ENCODE measurements at places on chromosomes 6 and 20.

- no peak for DNase-seq
- no peak overlapping the region for H3K27ac ChIP-seq
- H3K36me3 ChIP-seq, result no peaks in the 10 kb centered on the region
- H3K4me3 ChIP-seq, result no peak overlapping the region
- H3K4me1 ChIP-seq, result no peaks in the 10 kb centered on the region
- no peaks in the 10 kb centered on the region for H3K27me3 ChIP-seq
Observed at GRCh38 chr6:134816780-134817179, 133.1 kb downstream of the ALDH8A1 start.

GRCh38 chr20:47985092-47985850, 200.0 kb upstream of the SULF2 start:
- no peaks in the 10 kb centered on the region for H3K27me3 ChIP-seq
- no peak overlapping the region for H3K27ac ChIP-seq
- H3K4me1 ChIP-seq, result no peaks in the 10 kb centered on the region
- H3K36me3 ChIP-seq, result no peaks in the 10 kb centered on the region
- H3K4me3 ChIP-seq, result no peak overlapping the region
- DNase-seq, result no peak

GRCh38 chr6:143598466-143599080, 79.2 kb upstream of the PHACTR2 start:
- no peak for DNase-seq

- peaks cover 9% of the 10 kb centered on the region for H3K27me3 ChIP-seq
- H3K27ac ChIP-seq, result peak overlapping the region; percentile 78
- peak overlapping the region; percentile 67 for H3K4me3 ChIP-seq
- H3K36me3 ChIP-seq, result no peaks in the 10 kb centered on the region
- peaks cover 22% of the 10 kb centered on the region for H3K4me1 ChIP-seq
- DNase-seq, result no peak
Observed at GRCh38 chr6:105135907-105136430, 43.8 kb downstream of the POPDC3 start.

DNA sequence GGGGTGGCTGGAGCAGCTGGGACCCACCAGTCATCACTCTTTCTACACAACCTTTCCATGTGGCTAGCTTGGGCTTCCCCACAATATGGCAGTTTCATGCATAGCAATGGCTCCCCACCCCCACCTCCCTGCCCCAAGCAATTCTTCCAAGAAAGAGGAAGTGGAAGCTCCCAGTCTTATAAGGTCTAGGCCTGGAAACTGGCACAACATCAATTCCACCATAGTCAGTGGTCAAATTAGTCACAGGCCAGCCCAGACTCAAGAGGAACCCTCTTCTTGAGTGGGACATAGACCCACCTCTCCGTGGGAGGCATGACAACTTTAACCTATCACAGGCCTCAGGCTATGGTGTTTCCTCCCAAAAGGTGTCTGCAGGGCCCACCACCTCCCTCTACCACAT, 17.7 kb downstream of the TGM6 start:
- no peaks in the 10 kb centered on the region for H3K4me1 ChIP-seq

DNA sequence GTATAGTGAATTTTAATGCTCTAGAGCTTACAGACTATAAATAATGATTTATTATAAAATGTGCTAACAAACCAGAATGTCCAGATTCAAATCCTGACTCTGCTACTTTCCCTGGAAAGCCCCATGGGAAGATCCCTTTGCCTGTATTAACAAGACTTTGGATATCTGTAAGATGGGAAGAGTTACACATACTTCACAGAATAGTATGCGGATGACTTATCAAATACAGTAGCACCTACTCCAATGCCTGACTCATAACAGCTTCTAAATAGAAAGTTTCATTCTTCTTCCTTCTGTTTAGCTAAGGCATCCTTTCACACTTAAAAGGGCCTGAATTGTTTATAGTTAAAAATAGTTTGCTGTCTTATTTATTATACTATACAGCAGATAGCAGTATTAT, 166.3 kb downstream of the KCNQ5 start:
- no peaks in the 10 kb centered on the region for H3K27me3 ChIP-seq
- no peaks in the 10 kb centered on the region for H3K36me3 ChIP-seq
- peaks cover 6% of the 10 kb centered on the region for H3K4me1 ChIP-seq
- H3K4me3 ChIP-seq, result no peak overlapping the region

DNA sequence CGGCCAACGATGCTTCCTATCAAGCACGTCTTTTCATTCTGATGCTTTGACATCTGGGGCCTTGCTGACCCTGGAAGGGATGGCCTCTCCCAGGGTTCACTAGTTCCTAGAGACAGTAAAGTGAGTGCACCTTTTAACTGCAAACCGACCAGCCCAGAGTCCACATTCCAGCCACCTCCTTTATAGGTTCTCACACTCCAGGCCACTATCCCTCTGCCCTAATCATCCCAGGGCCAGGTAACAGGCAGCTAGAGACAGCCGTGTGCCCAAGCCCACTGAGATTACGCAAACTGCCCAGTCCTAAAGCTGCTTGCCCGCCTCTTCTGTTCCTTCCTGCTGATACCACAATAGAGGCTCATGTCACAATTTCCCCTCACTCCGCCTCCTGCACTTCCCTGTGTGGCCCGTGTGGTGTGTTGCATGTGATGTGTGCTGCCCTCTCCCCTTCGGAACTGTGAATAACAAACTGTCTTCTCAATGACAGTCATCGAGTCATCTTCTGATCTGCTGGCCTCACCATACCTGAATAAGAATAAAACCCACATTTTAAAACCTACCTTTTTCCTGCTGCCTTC, 123.7 kb upstream of the EXOC2 start:
- H3K4me3 ChIP-seq, result no peak overlapping the region
- DNase-seq, result no peak
- no peak overlapping the region for H3K27ac ChIP-seq

GRCh38 chr6:109460161-109460829, 4.7 kb upstream of the MICAL1 start:
- peak; percentile 55 for DNase-seq
- peak overlapping the region; percentile 88 for H3K27ac ChIP-seq
- H3K4me1 ChIP-seq, result peaks cover 26% of the 10 kb centered on the region
- peaks cover 20% of the 10 kb centered on the region for H3K36me3 ChIP-seq

GRCh38 chr6:125931733-125932450, 24.7 kb upstream of the HINT3 start:
- no peaks in the 10 kb centered on the region for H3K4me1 ChIP-seq
- DNase-seq, result no peak
- peaks cover 40% of the 10 kb centered on the region for H3K36me3 ChIP-seq
- no peak overlapping the region for H3K27ac ChIP-seq

DNA sequence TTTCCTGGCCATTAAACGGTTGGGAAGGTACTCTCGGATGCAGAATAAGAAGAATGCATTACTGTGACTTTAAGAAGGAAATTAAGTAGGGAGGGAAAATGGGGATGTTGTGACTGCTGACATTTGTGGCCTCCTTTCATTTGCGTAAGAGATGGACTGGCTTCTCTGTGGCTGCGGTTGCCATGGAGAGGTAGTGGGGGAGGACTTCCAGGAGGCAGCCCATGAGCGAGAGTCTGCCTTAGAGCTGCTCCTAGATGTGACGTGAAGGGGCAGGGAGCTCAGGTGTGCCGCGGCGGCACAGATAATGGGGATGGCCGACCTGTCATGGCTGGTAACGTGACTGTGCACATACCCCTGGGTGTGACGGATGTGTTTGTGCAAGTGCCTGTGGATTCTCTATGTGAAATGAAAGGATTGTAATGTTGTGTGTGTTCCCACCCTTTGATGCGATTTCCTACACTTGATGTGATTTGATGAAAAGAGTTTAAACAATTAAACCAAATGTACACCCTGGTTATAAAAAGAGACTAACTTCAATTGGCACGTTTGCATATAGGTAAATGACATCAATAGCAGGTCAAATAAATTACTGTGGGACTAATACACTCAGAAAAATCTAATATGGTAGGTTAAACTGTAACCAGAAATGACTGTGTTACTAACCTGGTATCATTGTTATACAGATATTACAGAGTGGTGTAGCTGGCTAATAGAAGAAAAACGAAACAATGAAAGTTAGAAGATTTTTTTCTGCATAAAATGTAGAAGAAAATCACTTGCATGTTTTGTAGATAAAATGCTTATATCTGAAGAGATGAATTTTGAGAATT, 48.9 kb downstream of the HIVEP1 start:
- peaks cover 36% of the 10 kb centered on the region for H3K4me1 ChIP-seq
- DNase-seq, result peak; percentile 89
- no peak overlapping the region for H3K27ac ChIP-seq
- H3K27me3 ChIP-seq, result no peaks in the 10 kb centered on the region

DNA sequence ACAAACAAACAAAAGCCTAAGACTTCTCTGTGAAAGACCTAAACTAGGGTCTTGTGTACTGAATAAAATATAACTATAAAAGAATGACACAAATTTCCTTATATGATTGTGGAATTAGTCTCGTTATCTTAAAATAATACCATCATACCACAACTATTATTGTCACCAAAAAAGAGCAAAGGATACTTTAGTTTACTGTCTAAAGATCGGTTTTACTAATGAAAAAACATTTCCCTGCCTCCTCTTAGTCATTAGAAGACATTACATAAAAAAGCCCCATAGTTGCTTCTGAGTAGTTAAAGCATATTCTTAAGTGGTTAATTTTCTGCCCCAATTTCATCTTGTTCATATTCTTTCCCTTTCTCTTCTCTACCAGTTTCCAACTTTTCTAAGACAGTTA, 33.1 kb downstream of the PRL start:
- H3K4me3 ChIP-seq, result no peak overlapping the region
- H3K27ac ChIP-seq, result no peak overlapping the region
- no peaks in the 10 kb centered on the region for H3K4me1 ChIP-seq
- H3K27me3 ChIP-seq, result no peaks in the 10 kb centered on the region
- DNase-seq, result no peak

GRCh38 chr6:54835176-54835575, 11.4 kb upstream of the FAM83B start:
- no peak overlapping the region for H3K4me3 ChIP-seq
- no peaks in the 10 kb centered on the region for H3K4me1 ChIP-seq
- no peak overlapping the region for H3K27ac ChIP-seq
- no peak for DNase-seq
- H3K27me3 ChIP-seq, result no peaks in the 10 kb centered on the region
- H3K36me3 ChIP-seq, result no peaks in the 10 kb centered on the region

DNA sequence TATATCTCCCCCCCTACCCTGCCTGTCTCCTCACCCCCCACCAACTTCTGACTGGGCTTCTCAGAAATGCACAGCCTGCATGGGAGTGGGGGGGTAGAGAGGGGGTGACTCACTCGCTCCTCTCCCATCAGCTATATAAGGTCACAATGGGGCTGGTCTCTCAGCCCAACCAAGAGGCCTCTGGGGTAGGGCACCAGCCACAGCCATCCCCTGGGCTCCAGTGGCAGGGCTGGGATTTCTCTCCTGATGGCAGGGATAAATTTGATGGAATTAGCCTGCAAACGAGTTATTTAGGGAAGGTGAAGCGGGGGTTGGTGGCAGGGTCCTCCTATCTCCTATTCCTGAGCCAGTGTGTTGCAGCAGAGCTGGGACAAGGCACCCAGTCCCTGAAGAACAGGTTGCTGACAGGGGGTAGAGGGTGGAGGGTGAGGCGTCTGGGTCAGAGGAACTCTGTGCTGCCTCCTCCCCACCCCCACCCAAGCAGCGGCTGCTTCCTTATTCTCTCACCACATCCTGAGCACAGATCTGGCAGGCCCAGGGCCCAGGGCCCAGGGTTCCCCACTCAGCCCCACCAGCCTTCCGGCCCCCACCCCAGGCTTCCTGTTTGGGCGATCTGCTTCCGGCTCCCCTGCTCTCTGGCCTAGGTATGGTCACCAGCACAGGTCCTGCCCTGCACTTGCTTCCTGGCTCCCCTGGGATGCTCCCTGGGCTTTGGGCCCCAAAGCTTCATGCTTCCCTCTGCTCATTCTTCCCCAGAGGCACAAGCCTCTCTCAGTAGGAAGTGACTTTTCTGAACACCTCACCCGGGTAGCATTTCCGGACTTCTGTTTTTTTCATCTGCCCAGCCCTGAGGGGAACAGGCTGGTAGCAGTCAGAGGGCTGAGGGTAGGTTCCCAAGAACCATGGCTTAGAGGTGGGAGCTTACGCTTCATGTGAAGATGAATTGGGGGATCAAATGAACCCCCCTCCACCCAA, 4.0 kb downstream of the PPP1R18 start:
- H3K27ac ChIP-seq, result peak overlapping the region; percentile 65
- peak overlapping the region; percentile 88 for H3K4me3 ChIP-seq
- H3K4me1 ChIP-seq, result peaks cover 75% of the 10 kb centered on the region
- peaks cover 17% of the 10 kb centered on the region for H3K36me3 ChIP-seq
- peak; percentile 72 for DNase-seq
- H3K27me3 ChIP-seq, result no peaks in the 10 kb centered on the region

Data from stomach (tissue), 19 donors.